ENCODE measurements at places on chromosomes 6 and 20. TPM values are rescaled to one million over a fixed set of nuclear protein-coding genes. Genes with fewer than 3 reads are reported as not detected.

TGM3 gene
- not detected for polyA plus RNA-seq

HLA-DRB1 gene
- polyA plus RNA-seq, result not detected

SMPDL3A gene
- 46.3 TPM for polyA plus RNA-seq

RTEL1 gene
- not detected for polyA plus RNA-seq

COL21A1 gene
- polyA plus RNA-seq, result 7.7 TPM

HCRTR2 gene
- polyA plus RNA-seq, result not detected

ZNF318 gene
- 7.5 TPM for polyA plus RNA-seq

CPNE5 gene
- 22.8 TPM for polyA plus RNA-seq

VGLL2 gene
- polyA plus RNA-seq, result not detected

TMEM217 gene
- polyA plus RNA-seq, result 4.2 TPM

Data from Purkinje cell (primary cell).